ENCODE measurements at places on chromosomes 4 and X.

DNA sequence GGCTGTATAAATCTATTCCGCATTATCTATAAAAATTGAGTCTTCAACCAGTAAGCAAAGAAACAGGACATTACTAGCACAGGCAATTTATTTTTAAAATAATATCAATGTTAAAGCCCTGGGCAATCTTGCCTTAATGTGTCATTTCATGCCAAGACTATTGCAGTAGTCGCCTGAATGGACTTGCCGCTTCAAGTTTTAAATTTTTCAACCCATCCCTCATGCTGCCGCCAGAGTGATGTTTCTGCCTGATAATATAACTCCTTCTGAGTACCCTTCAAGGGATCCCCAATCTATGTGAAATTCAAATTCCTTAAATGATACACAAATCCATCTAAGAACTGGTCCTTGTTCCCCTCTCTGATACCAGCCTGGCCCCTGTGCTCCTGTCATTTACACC lies 66.9 kb downstream of the PRSS12 start:
- DNase-seq, result no peak

GRCh38 chr4:110099638-110100037 lies 98.8 kb downstream of the ELOVL6 start:
- no peak for DNase-seq

DNA sequence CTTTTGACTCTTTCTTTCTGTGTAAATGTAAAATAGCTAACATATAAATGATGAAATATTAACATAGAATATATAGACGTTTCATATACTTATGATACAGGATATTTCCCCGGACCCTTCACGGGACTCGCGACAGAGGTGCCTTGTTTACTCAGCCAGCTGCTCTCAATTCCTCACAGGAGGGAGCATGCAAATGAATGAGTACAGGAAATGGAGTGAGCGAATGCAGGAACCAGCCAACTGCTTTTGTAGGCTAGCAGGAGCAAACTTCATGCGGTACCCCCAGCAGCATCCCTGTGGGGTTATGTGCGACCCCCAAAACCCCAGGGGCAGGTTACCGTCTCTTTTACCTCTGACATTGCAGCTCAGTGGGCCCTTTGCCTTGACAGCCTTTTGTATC lies 110.3 kb upstream of the PDHA2 start:
- DNase-seq, result no peak

DNA sequence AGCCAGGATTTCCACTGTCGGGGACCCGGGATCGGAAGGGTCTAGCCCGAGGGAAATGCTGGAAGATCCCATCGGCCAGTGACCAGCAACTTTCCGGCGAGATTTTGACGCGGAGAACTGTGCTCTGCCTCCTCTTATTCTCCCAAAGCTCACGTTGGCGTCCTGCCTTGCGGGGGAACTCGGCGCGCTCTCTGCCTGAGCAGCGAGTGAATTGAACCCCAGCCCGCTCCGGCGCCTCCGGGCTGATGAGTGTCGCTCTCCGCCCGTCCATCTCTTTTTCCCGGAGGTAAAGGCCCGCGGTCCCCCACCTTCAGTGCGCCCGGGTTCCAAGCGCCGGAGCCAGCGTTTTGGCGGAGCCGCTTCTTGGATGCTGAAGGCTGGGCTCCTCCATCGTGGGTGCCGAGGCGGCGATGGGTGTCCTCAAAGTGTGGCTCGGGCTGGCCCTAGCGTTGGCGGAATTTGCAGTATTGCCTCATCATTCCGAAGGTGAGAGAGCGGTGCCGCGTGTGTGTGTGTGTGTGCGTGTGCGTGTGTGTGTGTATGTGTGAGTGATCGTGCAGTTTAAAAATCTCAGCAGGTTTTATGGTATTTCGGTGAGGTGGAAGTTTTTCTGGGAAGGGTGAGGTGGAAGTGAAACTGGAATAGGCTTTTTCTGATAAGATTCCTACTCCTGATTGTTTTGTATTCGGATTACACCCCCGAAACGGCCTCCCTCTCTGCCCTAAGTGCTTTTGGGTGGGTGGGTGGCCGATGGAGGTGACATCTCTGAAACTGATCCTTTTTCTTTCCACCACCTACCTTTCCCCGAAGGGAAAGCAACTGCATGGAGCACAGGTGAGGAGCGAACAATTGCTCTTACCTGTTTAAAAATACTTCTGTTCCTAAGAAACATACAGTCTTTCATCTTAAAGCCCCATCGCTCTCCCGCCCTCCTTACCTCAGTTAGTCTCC lies 752 bp downstream of the FRAS1 start:
- peak; percentile 76 for DNase-seq

DNA sequence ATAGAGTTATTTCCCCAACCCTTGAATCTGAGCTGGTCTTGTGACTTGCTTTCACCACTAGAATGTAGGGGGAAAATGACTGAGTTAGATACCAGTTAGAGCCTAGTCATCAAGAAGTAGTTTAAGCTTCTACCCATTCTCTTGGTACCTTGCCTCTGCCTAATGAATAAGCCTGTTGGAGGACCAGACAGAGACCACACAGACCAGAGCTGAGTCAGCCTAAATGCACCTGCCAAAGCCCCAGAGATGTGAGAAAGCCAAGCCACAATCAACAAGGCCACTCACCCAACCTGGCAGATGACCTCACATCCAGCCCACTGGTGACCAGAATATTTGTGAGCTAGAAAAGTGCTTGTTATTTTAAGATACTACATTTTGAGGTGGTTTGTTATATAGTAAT lies 85.2 kb upstream of the DCLK2 start:
- no peak for DNase-seq

DNA sequence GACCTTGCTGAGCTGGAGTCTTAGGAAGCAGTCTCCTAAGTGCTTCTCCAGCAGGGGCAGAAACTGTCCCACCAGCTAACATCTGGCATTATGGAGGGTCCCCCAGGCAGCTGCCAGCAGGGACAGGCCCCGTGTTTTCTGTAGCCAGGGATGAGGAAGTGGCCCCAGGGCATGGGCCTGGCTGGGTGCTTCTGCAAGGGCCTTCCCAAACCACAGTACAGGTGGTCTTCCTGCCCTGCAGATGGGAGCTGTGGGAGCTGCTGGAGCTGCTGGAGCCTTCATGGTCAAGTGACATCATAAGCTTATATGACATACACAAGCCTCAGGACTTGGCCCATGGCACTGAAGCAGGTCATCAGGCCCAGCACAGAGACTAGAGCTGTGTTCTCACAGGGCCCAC lies 5.0 kb upstream of the MSANTD1 start:
- no peak for DNase-seq

DNA sequence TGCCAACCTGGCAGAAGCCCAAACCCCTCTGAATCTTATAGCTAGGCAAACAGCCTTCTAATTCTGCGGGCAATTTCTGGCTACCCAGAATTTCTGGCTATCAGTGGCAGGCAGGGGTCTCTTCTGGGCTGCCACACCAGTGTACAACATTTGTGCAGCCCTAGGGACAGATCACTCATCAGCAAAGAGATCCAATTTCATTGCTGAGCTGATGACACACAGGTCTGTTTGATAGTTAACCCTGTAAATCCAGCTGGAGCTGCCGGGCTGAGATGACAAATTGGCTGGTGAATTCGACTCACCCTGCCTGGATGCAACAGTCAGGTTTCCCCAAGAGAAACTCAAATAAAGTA lies 2.4 kb downstream of the MID1 start:
- no peak for DNase-seq

DNA sequence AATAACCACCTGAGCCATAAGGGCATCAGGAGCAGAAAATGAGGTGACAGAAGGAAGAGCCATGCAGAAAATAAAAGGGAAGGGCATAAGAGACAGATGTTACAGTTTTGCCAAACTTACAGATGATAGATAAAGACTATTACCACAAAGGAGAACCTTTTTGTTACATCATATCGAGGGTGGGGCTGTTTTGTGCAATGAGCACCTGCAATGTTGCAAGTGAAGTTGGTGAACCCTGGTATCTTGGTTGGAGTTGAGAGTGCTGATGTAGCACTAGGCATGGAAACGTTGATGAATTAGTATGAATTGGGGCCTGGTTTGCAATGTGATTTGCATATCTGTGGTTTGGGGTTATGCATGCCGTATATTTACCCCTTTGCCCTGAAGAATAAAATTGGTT lies 119.8 kb upstream of the TEX13D start:
- no peak for DNase-seq

GRCh38 chr4:134747108-134747805 lies 545.7 kb upstream of the PABPC4L start:
- DNase-seq, result no peak
